Activated CD4-positive, alpha-beta T cell treated with anti-CD3 and anti-CD28 coated beads for 1 hour (primary cell): ENCODE measurements at places on chromosomes 5 and 9.

GRCh38 chr5:173866243-173866857 is 21.8 kb upstream of the CPEB4 start:
- DNase-seq, result no peak

GRCh38 chr5:133459474-133460160 is 152.7 kb downstream of the FSTL4 start:
- DNase-seq, result no peak

DNA sequence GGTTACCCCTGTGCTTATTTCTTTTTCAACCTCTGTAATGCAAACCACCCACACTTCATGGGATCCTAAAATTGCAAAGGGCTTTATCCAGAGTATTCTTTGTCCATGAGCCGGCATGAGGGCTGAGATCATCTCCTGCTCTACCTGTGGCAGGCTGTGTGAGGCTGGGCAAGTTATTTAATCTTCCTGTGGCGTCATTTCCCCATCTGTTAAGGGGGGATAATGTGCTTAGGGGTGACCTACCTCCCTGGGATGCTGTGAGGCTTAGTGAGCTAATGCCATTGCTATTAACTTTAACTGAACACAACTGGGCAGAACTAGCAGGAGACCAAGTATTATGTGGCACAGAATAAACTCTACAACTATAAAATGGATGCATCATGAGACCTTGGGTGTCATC is 17.0 kb downstream of the FRMPD1 start:
- no peak for DNase-seq

- no peak for DNase-seq
Measured at GRCh38 chr5:71865665-71866320, 146.7 kb downstream of the CARTPT start.
